Amygdala (tissue), 56 donors: ENCODE measurements at places on chromosomes 6 and 20.
A peak's percentile ranks its signal among the peaks of the same experiment; 100 is the strongest.

GRCh38 chr20:3208786-3209256 is 477 bp upstream of the ITPA start:
- no peak for DNase-seq

DNA sequence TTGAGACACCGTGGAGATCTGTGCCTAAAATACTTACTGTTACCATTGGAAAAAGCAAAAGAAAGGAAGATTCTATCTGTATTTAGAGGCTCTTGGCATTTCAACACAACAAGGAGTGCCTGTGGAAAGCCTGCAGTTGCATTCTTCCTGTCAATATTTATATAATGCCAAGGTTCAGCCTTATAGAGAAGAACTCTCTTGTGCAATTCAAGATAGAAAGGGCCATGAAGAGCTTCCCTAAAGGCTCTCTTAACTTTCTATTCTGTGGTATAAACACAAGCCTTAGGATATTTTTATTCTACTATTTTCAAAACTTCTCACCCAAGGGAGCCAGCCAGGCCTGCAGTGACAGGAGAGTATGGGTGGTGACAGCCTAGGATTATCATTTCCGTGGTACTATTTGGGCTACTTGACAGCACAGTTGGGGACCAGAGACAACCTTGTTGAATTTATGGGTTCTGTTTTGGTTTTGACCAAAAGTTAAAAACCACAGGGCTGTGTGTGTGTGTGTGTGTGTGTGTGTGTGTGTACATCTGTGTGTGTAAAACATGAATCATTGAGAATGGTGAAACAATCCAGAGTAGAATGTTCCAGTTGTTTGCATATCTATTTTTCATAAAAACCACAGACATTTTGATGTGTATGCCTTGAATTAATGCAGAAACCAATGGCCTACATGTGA is 700.9 kb upstream of the SLC35B3 start:
- DNase-seq = no peak

DNA sequence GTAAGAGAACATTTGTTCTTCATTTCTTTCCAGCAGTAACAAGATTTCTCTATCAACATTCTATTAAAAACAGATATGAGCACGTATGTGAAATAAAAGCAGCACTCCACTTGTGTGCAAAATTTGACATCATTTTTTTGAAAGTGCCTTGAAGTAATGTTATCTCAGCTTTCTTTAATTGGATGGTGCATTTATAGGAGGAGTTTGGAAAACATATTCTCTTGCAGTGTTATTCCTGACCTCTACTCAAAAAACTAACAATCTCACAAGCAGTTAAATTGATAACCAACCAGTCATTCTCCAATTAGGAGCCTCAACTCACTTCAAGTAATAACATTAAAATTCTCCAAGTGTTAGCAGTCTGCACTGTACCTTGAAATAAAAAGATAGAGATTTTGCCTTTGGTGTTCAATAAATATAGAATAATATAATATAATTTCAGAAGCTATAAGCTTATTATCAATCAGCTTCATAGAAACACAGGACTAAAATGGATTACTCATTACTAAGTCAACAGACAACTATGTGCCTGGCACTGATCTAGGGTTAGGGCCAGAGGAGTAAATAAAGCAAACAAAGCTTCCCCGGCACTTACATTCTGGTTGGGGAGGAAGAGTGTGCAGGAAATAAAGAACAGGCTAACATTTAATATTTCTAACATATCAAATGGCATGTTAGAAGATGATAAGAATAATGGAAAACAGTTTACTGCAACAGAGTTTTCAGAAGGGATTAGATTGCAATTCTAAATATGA is 149.0 kb upstream of the SGK1 start:
- DNase-seq = no peak

- no peak for DNase-seq
Measured at GRCh38 chr20:17572034-17572638, 2.3 kb downstream of the DSTN start.

DNA sequence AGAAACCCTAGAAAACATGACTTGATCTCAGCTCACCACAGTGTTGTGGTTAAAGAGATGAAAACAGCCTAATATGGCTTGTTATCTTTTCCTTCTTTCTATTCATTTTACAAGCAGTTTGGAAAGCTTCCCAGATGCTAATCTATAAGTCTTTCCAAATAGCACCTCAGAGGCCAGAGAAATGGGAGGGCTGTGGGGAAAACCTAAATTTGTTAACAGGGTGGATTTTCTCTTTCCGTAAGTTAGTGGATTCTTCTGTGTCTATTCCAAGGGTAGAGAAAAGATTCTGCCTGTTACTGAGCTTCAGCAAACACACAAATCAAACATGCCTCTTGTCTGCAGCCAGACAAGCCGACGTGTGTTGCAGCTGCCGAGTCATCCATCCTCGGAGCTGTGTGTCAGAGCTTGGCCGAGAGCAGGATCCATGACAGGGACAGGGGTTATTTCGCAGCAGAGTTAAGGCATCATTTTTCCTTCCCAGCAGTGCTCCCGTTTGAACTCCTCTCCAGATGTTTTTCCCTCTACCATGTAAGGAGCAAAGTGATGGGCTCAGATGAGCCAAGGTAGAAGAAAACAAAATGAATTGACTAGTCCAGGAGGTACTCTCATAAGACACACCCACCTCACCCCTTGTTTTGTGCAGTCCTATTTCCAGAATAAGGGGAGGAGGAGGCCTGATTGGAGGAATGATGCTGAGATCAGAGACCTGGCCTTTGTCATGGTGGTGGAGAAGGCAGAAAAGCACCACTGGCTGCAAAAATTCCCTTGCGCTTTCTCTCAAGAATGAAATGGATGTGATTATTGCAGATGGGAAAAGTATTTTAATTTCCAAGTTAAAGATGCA is 560.0 kb downstream of the C6orf118 start:
- no peak for DNase-seq

DNA sequence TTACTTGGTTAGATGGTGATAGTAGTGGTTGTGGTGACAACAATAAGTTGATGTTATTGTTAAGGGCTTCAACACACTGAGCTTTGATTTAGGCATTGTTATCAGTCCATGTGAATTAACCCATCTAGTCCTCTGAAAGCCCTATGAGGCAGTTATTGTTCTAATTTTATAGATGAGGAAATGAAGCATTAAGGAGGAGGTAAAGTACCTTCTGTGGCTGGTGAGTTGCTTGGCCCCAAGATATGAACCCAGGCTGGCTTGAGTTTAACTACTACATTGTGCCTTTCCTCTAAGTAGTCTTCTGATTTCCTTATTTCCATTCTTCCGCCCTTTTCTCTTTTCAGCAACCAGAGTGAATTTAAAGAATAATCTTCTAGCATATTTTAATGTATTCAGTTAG is 81.7 kb downstream of the QKI start:
- no peak for DNase-seq

- no peak for DNase-seq
Measured at GRCh38 chr6:127547904-127548649, 28.9 kb upstream of the C6orf58 start.

DNA sequence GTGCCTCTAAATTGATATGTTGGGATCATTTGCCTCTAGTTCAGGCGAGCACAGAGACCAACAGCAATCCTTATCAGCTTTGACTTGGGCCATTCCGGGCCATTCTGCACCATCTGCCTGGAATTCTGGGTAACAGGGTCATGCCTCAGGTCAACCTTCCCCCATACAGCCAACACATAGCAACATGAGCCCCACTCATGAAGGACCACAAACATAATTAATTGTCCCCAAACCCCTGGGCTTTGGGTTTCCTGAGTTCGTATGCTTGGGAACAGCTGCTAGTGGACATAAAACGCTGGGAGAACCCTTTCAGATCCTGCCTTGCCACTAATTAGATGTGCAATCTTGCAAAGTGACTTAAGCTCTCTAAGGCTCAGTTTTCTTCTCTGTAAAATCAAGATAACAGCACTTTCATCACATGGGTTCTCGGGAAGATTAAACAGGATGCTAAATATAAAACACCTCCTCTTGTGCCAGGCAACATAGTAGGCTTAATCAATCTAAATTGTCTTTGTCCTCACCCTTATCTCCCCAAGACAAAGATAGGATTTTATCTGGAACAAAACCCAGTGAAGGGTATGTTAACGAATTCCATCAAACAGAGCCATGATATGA is 426.5 kb downstream of the CD83 start:
- no peak for DNase-seq

- DNase-seq = no peak
Measured at GRCh38 chr20:47765691-47766594, 19.3 kb downstream of the SULF2 start.

- DNase-seq = peak; percentile 24
Measured at GRCh38 chr6:26205161-26205624, 118.0 kb downstream of the HFE start.

DNA sequence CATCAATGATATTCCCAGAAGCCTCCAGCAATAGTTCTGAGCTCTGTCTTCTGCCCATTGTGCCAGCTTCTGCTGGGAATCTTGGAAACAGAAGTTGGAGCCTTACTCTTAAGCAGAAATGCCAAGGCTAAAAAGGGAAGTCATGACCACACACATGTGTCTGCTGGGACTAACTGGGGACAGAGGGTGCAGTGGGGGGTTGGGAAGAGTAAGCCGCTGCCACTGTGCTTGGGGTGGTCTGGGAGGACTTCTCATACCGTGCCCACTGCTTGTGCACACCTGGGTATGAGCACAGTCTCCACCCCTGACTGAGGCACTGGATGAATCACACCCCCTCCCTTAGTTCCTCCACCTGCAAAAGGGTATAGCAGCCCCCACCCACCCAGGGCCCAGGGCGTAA is 90.7 kb downstream of the CDC5L start:
- DNase-seq = no peak

DNA sequence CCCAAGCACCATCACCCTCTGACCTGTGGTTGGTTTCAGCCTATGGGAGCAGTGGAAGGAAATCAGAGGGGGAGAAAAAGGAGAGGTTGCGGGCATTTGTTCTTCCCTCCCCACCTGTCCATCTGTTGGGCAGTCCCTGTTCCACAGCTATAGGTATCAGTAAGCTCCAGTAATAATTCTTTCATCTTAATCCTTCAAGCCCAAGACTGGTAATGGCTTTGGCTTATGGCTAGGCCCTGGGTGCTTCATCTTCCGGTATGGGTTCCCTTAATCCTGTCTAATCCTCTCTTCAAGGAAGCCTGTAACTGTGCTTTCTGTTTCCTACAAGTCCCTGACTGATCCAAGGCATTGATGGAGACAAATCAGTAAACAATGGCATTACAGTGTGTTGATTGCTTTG is 42.2 kb upstream of the STK35 start:
- DNase-seq = no peak

- no peak for DNase-seq
Measured at GRCh38 chr6:37651991-37652390, 45.7 kb downstream of the MDGA1 start.

- no peak for DNase-seq
Measured at GRCh38 chr20:56418385-56418861, 6.4 kb downstream of the CASS4 start.

GRCh38 chr6:139612135-139612465 is 237.7 kb upstream of the CITED2 start:
- no peak for DNase-seq

GRCh38 chr6:67768972-67769371 is 866.1 kb upstream of the ADGRB3 start:
- no peak for DNase-seq

DNA sequence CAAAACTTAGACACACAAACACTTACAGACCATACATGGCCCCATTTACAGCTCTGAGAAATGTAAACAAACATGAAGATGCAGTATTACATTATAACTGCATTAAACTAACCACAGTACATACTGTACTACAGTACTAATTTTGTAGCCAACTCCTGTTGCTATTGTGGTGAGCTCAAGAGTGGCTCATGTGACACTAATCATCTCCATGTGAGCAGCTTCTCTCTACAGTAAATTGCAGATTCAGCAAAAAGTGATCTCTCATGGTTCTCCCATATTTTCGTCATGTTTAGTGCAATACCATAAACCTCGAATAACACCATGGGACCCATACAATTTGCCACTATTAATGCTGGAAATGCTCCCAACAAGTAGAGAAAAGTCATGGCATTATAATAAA is 860.4 kb downstream of the EPHA7 start:
- DNase-seq = no peak

DNA sequence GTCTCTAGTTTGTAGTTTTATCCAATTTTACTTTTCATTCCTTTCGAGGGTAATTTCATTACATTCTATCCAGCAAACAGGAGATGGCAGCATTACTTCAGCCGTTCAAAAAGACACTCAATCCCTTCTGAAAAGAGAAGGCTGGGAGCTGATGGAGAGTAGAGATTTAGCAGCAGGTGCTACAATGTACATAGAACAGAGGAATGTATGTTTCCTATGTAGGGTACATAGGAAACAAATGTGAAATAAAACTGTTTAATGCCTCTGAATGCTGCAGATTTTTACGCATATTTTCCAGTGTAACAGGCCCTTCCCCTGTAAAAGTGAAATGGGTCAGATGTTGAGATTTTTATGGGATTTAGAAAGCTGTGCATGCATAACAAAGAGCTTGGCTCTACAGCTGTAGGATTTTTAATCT is 16.0 kb downstream of the RPS12 start:
- no peak for DNase-seq

DNA sequence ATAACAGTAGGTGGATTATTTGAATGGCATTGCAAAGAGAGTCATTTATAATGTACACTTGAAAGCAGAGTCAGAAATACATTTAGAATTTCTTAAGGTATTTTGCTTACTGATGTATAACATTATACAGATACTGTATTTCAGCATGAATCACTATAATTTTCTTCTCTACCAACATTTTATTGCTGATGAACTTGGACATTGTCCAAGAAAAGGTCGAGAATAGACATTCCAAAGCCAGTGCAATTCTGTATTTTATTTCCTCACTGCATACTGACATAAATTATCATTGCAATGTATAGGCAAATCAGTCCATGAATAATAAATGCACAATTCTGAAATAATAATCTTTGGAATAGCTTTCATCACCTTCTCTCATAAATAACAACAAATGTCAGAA is 1420.0 kb upstream of the EYS start:
- no peak for DNase-seq

DNA sequence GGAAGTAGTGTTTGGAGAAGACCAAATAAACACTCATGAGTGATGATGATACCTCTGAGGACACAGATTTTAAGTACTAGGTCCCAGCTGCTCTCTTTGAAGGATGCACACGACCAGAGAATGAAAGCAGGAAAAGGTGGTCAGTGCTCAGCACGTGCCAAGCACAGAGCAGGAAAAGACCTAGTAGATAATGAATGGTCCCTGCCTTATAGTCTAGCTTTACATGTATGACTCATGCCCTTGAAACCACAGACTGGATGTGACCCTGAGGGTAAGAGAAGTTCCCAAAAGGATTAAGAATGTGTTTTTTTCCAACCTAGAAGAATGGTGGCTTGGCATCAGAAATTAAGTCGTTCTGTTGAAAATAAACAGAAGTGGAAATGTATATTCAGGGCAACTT is 2.8 kb upstream of the MC3R start:
- no peak for DNase-seq

- DNase-seq = no peak
Measured at GRCh38 chr6:14100138-14100537, 17.4 kb upstream of the CD83 start.

GRCh38 chr20:57811374-57812020 is 101.7 kb upstream of the PMEPA1 start:
- no peak for DNase-seq

- DNase-seq = no peak
Measured at GRCh38 chr6:6002848-6003620, 3.7 kb downstream of the NRN1 start.

- no peak for DNase-seq
Measured at GRCh38 chr6:19391926-19392325, 445.2 kb upstream of the ID4 start.
